Upper lobe of left lung (tissue), 6 donors: ENCODE measurements at places on chromosomes 12 and 14. TPM values are rescaled to one million over a fixed set of nuclear protein-coding genes. Genes with fewer than 3 reads are reported as not detected.

DNA sequence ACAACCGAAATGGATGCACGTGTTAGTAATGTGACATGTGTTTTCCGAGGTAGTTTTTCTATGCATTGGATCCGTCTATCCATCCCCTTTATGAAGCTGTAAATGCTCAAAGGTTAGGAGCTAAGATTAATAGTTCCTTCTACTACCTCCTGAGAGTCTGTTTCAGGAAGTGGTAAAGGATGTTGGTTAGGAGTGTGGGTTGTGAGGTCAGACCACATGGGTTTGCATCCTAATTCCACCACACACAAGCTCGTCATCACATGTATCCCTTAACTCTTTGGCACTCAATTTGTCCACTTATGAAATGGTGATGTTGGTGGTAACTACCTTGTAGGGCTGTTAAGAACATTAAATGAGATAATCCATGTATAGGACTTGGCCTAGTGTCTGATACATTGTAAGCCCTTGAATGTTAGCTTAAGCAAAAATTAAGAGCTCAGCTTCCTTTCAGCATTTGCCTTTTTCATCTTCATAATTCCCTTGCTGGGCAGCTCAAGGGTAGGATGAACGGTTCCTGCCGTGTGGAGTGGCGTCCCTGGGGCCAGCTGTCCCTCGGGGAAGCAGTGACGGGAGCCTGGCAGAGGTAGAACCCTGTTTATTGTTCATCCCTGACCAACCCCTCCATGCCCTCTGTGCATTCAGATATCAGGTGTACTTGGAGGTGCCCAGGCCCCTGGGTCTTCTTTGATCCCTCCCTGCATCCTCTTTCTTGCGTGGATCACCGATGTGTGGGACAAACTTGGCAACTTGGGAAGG is 52.3 kb downstream of the TSPAN9 start:
- no peaks in the 10 kb centered on the region for H3K27me3 ChIP-seq
- no peaks in the 10 kb centered on the region for H3K36me3 ChIP-seq
- no peak for DNase-seq
- peak overlapping the region; percentile 54 for H3K27ac ChIP-seq
- peaks cover 40% of the 10 kb centered on the region for H3K4me1 ChIP-seq

DNA sequence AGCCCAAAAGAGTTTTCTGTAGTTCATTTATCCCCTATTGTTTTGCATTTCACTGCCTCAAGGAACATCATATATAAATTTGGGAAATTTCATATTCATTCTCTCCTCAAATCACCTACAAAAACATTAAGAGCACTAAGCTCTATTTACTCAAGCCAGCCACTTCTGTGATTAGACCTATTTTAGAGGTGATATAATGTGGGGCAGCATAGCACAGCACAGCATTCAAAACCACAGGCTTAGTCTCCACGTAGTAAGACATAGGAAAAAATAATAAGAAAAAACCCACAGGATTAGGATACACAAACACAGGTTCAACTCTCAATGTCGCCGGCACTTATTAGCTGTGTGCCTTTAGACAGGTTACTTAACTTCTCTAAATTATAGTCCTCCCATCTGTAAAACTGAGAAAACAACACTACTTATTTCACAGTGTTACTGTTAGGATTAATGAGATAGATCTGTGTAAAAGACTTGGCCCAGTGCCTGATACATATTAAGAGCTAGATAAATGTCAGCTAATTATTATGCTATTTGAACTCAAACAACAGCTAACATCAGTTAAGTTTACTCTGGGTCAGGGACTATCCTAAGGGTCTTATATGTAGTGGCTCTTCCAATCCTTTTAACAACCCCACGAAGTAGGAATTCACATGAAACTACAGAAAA is 20.3 kb downstream of the DCAF5 start:
- H3K27ac ChIP-seq, result peak overlapping the region; percentile 14
- H3K4me3 ChIP-seq, result no peak overlapping the region
- no peaks in the 10 kb centered on the region for H3K36me3 ChIP-seq
- peaks cover 53% of the 10 kb centered on the region for H3K4me1 ChIP-seq

DNA sequence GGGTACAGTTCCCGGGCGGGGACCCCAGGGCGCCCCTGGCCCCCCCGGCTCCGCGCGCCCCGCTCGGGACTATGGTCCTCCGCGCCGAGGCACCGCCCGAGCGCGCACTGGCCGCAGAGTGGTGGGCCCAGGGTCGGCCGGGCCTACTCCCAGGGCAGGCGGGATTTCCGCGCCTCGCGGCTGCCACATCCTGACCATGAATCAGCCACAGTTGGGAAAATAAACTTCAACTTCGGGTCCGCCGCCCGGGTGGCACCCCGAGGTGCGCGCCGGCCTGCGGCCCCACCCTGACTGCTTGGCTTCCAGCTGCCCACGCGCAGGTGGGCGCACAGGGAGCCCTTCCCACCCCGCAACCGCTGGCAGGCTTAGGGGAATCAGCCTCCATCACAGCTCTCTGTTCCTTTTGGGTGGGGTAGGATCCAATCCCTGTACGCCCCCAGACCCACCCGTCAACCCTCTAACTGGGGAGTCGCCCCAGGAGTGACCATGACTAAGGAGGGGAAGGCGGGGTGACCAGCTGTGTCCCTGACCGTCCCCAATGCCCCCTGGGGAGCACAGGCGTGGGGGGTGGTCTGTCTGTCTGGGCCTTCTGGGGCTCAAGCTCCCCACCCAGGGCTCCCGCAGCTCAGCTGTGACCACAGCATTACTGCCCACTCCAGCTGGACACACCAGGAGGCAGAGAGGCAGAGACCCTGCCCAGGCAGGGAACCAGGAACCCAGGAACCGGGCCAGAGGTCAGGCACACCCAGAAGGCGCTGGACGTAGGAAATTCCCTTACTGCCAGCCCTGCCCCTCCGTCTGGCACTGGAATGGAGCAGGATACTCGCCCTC is 678 bp downstream of the INF2 start:
- peak overlapping the region; percentile 96 for H3K4me3 ChIP-seq
- H3K27me3 ChIP-seq, result no peaks in the 10 kb centered on the region
- peak; percentile 51 for DNase-seq
- H3K36me3 ChIP-seq, result no peaks in the 10 kb centered on the region
- H3K27ac ChIP-seq, result peak overlapping the region; percentile 87

DNA sequence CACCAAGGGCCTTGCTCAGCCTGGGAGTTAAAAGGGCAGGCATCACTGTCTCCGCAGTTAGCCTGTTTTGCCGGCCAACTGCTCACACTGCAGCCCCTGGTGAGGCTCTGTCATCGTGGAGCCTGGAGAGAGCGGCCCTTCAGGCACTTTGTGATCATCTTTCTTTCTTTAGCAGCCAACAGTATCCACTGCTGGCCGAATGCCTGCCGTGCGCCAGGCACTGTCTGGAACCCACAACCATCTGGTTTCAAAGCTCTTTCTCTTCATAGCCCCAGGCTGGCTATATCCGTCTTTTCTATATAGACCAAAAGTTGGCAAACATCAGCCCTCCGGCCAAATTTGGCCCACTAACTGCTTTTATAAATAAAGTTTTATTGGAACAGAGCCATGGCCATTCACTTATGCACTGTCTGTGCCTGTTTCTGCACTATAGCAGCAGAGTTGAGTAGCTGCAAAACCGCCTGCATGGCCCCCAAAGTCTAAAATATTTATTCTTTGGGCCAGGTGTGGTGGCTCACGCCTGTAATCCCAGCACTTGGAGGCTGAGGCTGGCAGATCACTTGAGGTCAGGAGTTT is 29.5 kb downstream of the SLC8B1 start:
- H3K36me3 ChIP-seq, result peaks cover 88% of the 10 kb centered on the region
- H3K27ac ChIP-seq, result no peak overlapping the region
- no peaks in the 10 kb centered on the region for H3K27me3 ChIP-seq
- no peak overlapping the region for H3K4me3 ChIP-seq

GRCh38 chr12:117316336-117316735 is 45.1 kb downstream of the NOS1 start:
- H3K4me3 ChIP-seq, result no peak overlapping the region
- no peaks in the 10 kb centered on the region for H3K4me1 ChIP-seq
- no peaks in the 10 kb centered on the region for H3K27me3 ChIP-seq

DNA sequence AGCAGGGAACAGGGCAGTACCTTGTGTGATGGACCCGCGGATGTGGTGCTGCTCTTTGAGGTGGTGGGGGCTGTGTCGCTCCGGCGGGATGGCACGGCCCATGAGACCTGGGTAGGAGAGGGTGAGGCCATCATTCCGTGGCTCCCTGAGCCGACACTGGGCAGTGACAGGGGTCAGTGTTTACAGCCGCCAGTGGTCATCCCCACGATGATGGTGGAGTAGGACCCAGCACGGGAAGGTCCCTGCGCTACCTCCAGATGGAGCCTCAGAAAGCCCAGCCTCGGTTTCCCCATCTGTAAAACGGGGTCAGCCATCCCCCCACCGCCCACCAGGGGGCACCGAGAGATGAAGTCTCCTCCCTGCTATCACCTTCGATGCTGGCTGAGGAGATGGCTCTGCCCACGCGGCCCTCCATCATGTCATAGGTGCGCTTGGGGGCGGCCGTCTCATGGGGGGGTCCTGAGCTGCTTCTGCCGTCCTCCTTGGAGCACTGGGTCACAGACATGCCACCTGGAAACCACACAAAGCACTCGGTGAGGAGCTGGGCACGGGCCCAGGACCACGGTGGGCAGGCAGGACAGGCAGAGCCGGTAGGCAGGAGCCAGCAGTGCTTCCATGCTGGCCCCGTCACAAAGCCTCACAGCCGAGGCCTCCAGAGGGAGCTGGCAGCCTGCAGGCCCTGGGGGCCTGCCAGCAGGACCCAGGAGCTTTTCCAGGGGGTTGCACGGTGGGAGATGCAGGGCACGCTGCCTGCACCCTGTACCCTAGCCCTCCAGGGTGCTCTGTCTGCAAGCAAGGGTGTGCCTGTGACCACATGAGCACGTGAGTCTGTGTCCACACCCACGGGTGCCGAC is 53.1 kb downstream of the RFLNA start:
- peak; percentile 73 for DNase-seq
- peaks cover 6% of the 10 kb centered on the region for H3K4me1 ChIP-seq
- H3K36me3 ChIP-seq, result peaks cover 98% of the 10 kb centered on the region
- no peak overlapping the region for H3K27ac ChIP-seq
- H3K27me3 ChIP-seq, result no peaks in the 10 kb centered on the region

ZBTB39 gene
- total RNA-seq, result 3.2 TPM

IAPP gene
- total RNA-seq, result not detected

OTOGL gene
- total RNA-seq, result 0.10 TPM
